Activated CD8-positive, alpha-beta memory T cell treated with anti-CD3 and anti-CD28 coated beads for 36 hours (primary cell): ENCODE measurements at places on chromosomes 12 and 14. TPM values are rescaled to one million over a fixed set of nuclear protein-coding genes. Genes with fewer than 3 reads are reported as not detected.

The ERP27 gene
- 0.76 TPM for total RNA-seq

The SCN8A gene
- total RNA-seq, result 1.1 TPM

The TTC6 gene
- not detected for total RNA-seq

The CABP1 gene
- total RNA-seq, result 0.17 TPM

The RD3L gene
- total RNA-seq, result not detected

The PPP4R4 gene
- 1.8 TPM for total RNA-seq

The COX14 gene
- 59.2 TPM for total RNA-seq

The PLEKHH1 gene
- total RNA-seq, result 1.6 TPM

The VIPAS39 gene
- 15.8 TPM for total RNA-seq

The FICD gene
- total RNA-seq, result 4.1 TPM

The TRHDE gene
- total RNA-seq, result not detected

The CLEC4C gene
- not detected for total RNA-seq

The NYNRIN gene
- 0.06 TPM for total RNA-seq

The AGAP2 gene
- 29.3 TPM for total RNA-seq

The ASCL1 gene
- total RNA-seq, result not detected

The KRT3 gene
- total RNA-seq, result not detected

The SLC7A8 gene
- 0.86 TPM for total RNA-seq

The KIF5A gene
- 1.7 TPM for total RNA-seq

The ENTPD5 gene
- 12.8 TPM for total RNA-seq

The ZDHHC22 gene
- total RNA-seq, result not detected
